ENCODE measurements at places on chromosomes 1 and 21.

- no peak for DNase-seq
Measured at GRCh38 chr1:175192630-175193526, at the start of gene KIAA0040. Gene KIAA0040, minus strand, starts transcription at chr1:175192776. Its CDS starts 31,763 bp downstream, at chr1:175161013.

DNA sequence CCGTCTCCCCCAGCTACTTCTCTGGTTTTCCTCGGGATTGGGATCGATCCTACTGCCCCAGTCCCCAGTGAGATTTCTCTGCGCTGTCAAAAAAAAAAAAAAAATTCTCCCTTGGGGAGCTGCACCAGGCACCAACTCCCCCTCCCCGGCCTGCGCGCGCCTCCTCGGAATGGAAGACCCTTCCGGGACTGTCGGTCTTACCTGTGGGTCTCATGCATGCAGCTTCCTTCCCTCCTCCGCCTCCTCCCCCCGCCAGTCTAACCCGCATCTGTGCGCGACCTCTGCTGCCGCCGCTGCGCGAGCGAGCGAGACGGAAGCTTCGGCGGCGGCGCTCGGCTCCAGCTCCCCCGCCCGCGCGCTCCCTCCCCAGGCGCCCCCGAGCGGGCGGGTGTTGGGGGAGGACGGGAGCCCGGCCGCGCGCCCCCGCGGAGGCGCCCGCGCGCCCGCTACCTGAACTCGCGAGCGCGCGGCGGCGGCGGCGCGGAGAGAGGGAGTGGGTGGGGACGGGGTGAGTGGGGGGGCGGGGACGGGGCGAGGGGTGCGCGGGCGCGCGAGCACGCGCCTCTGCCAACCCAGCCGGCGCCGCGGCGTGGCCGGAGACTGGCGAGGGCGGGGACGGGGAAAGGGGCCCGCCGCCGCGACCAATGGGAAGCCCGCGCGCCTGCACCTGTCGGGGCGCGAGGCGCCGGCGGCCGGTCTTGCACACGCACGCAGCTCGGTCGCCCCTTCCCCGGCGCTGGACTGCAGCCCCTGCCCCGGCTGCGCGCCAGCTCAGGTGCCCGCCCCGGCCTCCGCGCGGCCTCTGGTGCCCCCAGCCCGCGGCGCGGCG, at the start of gene SUSD4:
Gene SUSD4 (minus strand): TSS at position 321 of the 829 bp plus-strand sequence. CDS start 751 bp downstream, outside the sequence.
- DNase-seq = peak; percentile 76

DNA sequence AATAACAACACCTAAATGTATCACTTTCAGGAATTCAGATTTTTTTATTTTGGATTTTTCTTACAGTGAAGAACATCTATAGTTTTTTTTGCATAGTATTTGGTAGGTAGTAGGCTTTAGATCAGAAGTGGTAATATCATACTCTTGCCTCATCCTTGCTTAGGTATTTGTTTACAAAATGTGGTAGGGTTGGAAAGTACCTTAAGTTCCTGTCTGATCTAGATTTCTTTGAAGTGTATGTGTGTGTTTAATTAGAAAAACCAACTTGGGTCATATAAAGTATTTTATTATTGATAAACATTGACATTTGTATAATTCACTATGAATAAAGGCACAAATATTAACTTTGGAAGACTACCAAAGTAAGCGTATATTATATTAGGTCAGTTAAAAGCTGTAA, 85.3 kb upstream of the GPR88 start:
- DNase-seq = no peak

DNA sequence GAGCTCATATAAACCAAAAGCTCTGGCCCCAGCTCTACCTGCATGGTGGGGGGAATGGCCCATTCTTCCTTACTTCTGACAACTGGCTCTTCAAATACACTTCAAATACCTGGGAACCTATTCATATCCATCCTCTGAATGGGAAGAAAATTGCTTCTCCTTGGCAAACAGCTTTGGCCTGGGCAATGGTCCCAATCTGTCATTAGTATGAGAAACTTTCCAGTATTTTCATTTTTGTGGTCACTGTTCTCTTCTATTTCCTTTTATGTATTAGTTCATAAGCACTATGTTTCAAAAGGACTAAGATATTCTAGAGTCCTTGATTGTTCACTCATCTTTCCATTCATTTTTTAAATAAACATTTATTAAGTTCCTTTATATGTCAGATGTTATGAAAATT, 5.2 kb upstream of the HSD3B2 start:
- no peak for DNase-seq

DNA sequence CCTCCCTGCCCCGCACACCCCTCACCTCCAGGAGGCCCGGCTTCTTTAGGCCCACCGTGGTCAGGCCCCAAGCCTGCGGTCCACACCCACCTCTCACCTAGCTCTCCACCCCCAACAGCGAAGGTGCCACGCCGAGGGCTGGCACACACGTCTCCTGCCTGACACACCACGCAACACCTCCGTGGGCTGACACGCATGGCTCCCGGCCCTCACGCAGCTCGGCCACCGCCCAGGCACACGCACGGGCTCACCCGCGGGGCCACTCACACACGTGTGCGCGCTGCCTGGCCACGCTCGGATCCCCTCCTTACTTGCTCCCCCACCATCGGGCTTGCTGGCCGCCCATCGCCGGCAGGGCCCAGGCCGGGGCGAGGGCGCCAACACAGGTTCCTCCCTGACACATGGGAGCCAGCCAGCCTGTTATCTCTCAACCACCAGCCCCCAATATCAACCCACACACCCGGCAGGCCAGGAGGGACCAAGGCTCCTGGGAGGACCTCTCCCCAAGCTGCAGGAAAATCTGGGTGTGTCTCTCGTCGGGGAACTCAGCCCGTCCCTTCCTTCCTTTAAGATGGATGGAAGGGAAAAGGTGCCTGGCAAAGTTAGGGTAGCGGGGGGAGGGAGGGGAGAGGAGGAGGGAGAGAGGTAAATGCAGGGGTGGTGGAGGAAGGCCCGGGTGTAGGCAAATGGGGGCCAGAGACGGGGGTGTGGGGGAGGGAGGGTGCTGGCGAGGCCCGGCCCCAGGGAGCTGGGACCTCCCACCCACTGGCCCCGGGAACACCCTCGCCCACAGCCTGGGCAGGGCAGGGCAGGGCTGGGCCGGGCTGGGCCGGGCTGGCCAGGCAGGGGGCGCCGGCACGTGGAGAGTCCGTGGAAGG, 546 bp downstream of the ELOVL1 start:
- DNase-seq = no peak

DNA sequence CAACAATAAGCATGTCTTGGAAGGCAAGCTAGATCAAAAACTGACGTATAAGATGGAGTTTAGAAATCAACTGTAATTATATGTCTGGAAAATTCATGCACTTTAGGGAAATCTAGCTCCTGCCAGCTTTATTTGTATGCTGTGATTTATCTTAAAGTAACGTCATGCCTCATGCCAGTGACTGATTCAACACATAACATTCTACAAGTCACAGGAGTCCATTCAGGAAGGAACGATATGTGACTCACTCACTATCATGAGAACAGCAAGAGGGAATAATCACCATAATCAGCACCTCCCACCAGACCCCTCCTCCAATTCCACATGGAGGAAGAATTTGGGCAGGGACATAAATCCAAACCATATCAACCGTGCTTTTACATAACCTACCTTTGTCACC, 682.4 kb upstream of the ADAMTS5 start:
- DNase-seq = no peak

- no peak for DNase-seq
Measured at GRCh38 chr1:83760226-83761021, 238.5 kb downstream of the TTLL7 start.

DNA sequence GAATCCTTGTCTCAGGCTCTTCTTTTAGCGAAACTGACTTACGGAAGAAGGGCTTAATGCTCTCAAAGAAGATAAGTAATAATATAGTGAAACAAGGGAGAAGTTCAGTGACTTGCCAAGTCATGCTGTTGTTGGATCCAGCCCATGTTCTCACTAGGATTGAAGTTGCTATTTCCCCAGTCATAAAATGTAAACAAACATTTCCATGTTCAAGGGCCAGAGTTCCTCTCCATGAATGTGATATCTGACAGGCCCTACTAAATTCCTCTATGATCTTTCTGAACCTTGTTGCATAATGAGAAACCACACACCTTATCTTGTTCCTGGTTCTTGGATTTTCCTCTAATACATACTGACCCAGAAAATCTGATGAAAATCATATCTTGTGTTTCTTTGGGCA, 876.5 kb upstream of the B3GALT2 start:
- DNase-seq = no peak

- DNase-seq = no peak
Measured at GRCh38 chr1:103129796-103130195, 21.5 kb upstream of the COL11A1 start.

- no peak for DNase-seq
Measured at GRCh38 chr1:108096089-108096488, 104.1 kb downstream of the SLC25A24 start.

GRCh38 chr1:72635719-72636118, 353.4 kb upstream of the NEGR1 start:
- no peak for DNase-seq

DNA sequence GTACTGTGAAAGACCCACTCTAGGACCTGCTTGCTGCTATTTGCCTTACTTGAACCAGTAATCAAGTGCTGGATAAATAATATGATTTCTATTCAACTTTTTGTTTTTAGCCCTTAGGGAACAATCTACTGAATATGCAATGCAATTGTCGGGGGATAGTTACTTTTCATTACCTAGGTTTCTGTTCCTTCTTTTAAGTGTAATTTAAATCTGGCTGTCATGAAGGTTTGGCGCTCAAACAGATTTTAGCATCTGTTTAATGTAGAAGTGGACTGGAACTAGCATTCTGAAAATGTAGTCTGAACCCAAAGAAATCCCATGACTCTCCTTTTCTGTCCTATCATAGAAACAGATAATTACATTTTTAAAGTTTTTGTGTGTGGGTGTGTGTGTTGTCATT, 4.8 kb downstream of the MGST3 start:
- DNase-seq = no peak

GRCh38 chr1:66372522-66373101, 161.3 kb upstream of the SGIP1 start:
- no peak for DNase-seq

GRCh38 chr1:66274634-66275033, 259.3 kb upstream of the SGIP1 start:
- no peak for DNase-seq

- no peak for DNase-seq
Measured at GRCh38 chr21:40300300-40300699, 433.1 kb downstream of the PCP4 start.

DNA sequence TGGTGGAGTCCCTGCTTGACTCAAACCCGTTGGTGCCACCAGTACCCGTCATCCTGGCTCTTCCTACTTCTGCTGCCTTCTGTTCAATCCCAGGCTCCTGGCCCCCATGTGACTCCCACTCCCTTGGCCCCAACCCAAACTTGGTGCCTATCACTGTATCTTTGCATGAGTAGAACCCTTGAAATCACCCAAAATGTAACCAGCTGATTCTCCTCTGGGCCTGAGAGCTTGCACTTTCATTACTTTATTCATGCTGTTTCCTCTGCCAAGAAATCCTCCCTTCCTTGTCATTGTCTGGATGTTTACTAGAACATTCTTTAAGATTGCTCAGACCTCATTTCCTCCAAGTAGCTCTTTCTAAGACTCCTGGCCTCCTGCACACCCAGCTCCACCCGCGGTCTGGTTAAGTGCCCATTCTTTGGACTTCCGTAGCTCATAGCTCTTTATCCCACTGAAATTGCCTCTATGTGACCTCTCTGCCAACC, 15.7 kb downstream of the PTAFR start:
- DNase-seq = no peak

- DNase-seq = no peak
Measured at GRCh38 chr21:42423197-42423675, 19.5 kb downstream of the UBASH3A start.

DNA sequence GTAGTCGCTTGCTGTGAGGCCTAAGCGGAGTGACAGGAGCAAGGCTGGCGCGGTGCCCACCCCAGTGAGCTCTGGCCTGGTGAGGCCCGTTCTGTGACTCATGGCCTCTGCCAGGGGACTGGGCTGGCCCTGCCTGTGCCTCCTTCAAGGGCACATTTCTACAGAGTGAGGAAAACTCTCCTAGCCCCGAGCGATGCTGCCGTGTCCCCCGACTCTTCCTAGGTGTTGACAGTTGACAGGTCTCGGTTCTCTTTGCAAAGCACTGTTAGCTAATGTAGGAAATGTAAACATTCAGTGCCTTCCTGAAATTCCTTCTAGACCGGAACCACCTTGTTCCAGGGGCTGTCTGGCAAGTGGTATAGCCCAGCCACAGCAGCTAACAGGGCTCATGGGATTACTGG, 43.9 kb downstream of the ABCG1 start:
- no peak for DNase-seq

DNA sequence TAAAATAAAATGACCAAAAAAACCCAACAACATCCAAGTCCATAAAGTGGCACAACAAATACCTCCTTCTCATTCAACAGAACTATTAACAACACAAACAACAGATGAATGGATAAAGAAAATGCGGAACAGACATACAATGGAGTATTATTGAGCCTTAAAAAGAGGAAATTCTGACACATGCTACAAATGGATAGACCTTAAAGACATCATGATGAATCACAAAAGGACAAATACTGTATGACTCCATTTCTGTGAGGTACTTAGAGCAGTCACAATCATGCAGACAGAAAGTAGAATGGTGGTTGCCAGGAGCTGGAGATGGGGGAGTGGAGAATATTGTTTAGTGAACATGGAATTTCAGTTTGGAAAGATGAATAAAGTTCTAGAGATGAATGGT, 42.6 kb downstream of the EYA3 start:
- DNase-seq = no peak

GRCh38 chr1:25756215-25756614, 43.8 kb upstream of the SELENON start:
- no peak for DNase-seq

DNA sequence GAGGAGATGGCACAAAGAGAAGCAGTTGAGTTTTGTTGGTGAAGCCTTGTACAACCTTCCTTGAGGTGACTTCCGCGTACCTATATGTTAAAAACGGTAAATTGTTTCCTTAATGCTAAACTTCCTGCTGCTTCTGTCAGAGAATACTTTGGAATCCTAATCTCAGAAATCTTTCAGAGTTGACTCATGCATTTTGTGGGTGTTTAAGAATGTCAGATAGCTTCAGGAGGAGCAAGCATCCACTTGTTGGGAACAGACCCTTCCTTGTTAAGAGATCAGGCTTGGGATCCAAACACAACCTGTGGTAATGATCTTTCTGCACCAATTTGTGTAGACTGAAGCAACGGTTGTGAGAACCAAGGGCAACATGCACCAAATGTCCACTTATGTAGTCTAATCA, 29.5 kb downstream of the AK4 start:
- no peak for DNase-seq

GRCh38 chr1:215400741-215401140, 166.4 kb upstream of the KCTD3 start:
- no peak for DNase-seq

GRCh38 chr21:20443558-20444155, 554.6 kb upstream of the NCAM2 start:
- no peak for DNase-seq

DNA sequence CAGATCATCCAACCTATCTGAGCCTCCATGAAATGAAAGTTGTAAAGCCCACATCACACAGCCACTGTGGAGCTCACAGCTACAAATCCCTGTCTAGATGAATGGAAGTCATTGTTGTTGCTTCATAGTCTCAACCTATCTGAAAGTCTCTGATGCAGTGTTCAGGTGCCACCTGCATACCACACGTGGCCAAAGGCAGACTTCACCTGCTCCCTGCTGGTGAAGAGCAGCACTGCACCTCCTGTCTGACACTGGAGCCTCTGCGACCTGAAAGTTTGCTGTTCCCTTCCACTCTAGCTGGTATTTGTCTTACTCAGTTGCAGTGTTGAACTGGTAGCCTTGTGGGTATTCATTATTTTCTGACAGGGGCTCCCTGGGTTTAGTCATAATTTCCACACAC, 18.4 kb downstream of the LORICRIN start:
- no peak for DNase-seq

GRCh38 chr1:204376919-204377799, 17.4 kb upstream of the PLEKHA6 start:
- no peak for DNase-seq

GRCh38 chr1:245258271-245258920, 103.6 kb downstream of the KIF26B start:
- DNase-seq = no peak
